ENCODE measurements at places on chromosomes 7 and 10.
A peak's percentile ranks its signal among the peaks of the same experiment; 100 is the strongest.

- DNase-seq, result no peak
Observed at GRCh38 chr10:46069771-46070463, 23.8 kb upstream of the MSMB start.

GRCh38 chr7:151590850-151591771, 71.4 kb upstream of the RHEB start:
- no peak for DNase-seq

GRCh38 chr7:70913924-70914323, 218.0 kb upstream of the GALNT17 start:
- no peak for DNase-seq

DNA sequence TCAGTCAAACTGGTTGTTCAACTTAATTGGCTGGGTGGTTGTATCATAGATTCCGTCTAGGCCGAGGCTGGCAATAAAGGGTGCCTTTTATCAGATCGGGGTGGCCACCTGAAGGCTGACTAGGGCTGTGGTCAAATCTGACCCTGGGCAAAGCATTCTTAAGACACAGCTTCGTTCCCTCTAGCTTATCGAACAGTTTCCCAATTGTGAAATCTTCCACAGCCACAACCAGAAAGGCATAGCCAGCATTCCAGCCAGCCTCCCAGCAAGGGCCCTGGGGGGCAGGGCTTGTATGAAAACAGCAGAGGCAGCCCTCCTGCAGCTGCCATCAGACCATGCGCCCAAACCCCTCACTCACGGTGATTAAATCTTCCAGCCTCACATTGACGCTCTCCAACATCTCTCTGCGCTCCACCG, 42.5 kb upstream of the TMEM213 start:
- DNase-seq, result peak; percentile 46

- no peak for DNase-seq
Observed at GRCh38 chr7:48259463-48260280, 88.4 kb downstream of the ABCA13 start.

GRCh38 chr10:67697724-67698131, 1.7 kb upstream of the CTNNA3 start:
- DNase-seq, result peak; percentile 7

DNA sequence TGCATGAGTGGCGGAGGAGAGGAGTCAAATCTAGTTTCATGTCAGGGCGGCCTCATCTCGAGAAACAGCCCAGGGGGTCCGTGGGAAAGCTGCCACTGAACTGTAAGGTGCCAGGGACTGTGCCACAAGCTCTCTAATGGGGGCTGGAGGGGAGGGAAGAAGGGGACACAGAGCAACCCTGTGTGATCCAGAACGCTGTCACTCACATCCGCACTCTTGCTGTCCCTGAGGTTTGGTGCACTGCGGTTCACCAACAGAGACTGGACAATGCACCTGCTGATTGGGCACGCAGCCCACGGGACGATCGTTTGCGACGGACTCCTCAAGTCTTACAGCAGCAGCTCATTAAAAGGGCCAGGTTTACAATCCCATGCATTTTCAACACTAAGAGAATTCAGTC, 47.7 kb downstream of the AMZ1 start:
- DNase-seq, result no peak

DNA sequence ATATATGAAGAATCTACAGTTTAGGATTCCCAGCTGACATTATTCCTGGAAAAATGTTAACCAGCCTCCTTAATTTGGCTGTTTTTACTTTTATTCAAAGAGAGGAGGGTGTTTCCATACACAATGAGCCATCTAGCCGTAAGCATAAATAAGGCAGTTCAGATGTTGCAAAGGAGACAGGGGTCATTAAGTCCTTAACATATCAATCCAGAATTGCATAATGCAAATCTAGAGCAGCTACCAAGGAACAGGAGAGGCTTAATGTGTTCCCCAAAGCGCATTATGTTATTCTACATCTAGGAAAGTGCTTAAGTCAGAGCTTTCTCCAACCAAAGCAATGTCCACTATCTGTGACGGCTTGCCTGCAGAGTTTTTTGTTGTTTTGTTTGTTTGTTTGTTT, 32.4 kb upstream of the TCF7L2 start:
- no peak for DNase-seq

GRCh38 chr10:13206546-13207443, 27.4 kb downstream of the UCMA start:
- no peak for DNase-seq

GRCh38 chr10:79947083-79947415, 1.9 kb downstream of the SFTPD start:
- no peak for DNase-seq

DNA sequence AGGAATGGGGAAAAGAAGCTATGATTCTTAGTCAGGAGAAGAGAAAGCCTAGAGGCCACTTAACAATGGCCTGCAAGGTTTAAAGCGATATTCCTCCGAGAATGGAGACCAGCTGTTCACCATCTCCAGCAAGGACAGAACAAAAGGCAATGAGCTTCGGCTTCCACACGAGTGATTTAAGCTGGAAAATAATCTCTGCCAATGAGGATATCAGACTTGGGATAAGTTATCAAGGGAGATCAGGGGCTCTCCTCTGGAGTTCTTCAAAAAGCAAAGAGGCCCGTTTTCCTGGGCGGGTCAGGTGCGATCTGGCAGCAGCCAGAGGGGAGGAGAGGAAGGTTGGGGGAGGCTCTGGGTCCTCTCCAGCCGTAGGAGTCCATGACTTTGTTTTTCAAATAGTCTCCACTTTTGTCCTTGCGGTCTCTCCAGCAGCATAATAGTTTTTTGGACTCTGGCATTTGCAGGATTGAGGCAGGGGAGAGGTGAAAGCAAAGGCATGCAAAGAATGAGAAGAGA, 211.3 kb downstream of the SKIDA1 start:
- DNase-seq, result no peak

DNA sequence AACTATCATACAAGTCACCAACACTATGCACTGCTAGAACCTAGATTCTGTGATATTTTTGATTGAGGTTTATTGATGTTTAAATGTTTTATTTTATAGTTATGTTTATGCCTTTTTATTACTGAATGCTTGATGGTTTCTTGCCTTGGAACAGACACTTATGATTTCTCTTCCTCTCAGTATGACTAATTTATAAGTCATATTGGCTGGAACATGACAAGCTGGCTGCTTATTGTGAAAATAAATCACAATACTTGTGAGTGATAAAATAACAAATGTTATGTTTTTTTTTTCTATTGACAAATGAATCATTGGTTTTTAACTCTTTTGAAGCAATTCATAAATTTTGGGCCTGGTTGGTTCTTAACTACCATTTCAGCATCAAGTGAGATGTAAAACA, 142.0 kb upstream of the MALRD1 start:
- DNase-seq, result no peak

- DNase-seq, result no peak
Observed at GRCh38 chr7:22418251-22419046, 61.5 kb upstream of the RAPGEF5 start.

GRCh38 chr10:79941146-79941545, 7.8 kb downstream of the SFTPD start:
- no peak for DNase-seq

GRCh38 chr7:1087952-1088920, at the start of gene GPER1:
Gene GPER1, plus strand, starts transcription at chr7:1088113. Its CDS starts 3,616 bp downstream, at chr7:1091729.
- peak; percentile 78 for DNase-seq

DNA sequence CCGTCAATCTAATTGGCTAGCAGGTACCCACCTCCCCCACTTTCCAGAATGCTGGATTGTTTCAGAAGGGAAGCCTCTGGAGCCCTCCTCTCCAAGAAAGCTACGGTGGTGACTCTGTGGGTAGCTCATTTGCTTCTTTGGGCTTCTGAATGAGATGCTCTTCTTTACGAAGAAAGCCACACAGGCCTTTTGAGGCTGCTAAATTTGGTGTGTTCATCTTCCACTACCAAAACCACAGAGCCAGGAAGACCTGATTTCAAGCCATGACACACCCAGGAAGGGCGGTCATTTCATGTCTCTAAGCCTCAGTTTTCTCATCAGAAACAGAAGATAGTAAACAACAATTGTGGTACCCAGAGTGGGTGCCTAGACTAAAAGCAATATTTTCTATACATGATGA, 901.2 kb downstream of the KCNMA1 start:
- DNase-seq, result no peak

DNA sequence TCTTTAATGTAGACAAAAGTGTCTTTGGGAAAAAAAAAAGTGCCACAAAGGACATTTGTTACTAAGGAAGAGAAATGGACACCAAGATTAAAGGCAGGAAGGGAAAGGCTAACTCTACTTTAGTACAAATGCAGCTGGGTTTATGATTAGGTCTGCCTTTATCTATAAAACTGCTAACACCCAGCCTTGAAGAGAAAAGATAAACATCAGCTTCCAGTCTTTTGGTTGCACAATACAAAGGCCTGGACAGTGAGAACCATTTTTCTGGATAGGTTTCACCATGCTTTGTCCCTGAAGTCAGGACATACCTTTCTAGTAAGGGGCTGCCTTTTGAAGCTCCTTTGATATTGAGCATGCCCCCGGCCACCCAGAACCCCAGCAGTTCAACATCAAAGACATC, 45.1 kb downstream of the ZNF248 start:
- no peak for DNase-seq

DNA sequence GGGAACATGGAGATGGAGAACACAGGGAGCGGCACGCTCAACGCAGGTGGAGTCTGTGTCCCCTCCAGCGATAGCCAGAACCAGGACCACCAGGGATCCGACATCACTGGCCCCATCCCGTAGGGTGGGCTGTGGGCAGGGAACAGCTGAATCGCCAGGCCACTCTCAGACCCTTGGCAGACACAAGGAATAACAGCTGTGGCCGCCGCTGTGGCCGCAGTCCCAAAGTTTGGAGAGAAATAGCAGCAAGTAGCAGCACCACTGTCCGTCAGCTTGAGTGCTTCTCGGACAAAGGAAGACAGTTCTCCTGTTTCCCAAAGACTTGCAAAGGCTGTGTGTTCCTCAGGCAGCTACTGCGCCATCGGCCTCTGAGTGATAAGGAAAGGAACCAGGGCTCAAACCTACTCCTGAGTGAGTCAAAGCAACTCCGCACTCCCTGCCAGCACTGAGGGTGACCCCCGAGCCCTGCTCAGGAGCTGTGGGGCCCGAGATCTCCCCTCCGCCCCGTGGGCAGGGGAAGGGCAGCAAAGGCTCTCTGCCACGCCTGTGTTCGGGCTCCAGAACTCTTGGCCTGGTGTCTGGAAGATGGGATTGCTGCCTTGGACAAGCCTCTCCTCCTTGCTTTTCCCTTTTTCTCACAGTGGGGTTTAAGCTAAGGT, 82.3 kb upstream of the FAM20C start:
- DNase-seq, result no peak

- DNase-seq, result no peak
Observed at GRCh38 chr10:106023329-106023728, 1141.2 kb downstream of the SORCS1 start.

GRCh38 chr7:40595129-40595528, 460.3 kb downstream of the SUGCT start:
- DNase-seq, result no peak

DNA sequence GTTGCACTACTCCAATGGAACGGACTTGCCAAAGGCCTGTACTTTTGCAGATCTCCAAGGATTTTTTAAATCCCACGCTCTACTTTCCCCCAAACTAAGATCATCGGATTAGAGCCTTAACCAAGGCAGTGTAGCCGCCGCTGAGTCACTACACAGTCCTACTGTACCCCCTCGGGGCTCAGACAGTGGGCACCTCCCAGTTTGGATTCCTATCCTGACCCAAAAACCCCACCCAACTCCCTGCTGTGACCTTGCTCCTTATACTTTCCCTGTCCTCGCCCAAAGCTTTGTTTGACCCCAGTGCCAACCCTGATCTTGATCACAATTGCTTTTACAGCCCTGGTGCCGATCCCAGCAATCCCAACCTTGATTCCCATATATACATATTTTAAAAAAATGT, 17.5 kb upstream of the PLAU start:
- DNase-seq, result no peak

- no peak for DNase-seq
Observed at GRCh38 chr10:99920486-99920885, 89.3 kb downstream of the DNMBP start.

DNA sequence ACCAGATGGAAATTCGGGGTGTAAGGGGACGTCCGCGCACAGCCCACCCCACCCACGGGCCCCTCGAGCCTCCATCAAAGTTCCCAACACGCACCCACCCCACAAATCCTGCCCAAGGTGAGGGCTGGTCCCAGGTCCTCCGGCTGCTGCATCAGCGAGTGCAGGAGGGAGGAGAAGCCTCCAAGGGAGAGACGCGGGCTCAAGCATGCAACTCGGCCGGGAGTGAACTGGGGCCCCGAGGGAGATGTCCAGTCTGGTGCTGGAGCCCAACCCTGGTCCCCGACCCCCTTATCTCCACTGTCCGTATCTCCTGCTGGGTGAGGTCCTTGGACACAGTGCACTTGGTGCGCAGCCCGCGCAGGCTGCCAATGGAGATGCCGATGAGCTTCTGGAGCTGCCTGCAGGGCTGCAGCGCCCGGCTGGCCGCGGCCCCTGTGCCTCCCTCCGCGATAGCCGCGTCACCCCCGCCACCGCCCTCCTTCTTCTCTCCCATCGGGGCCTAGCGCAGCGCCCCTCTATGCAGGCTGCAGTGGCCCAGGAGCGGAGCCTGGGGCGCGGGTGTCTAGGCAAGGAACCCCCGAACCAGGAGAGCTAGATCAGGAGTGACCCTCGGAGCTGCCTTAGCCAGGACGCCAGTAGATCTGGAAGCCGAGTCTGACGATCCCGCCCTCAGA, 489.2 kb downstream of the ZNF33B start:
- no peak for DNase-seq

GRCh38 chr7:92964141-92964540, 127.8 kb upstream of the CDK6 start:
- DNase-seq, result no peak

DNA sequence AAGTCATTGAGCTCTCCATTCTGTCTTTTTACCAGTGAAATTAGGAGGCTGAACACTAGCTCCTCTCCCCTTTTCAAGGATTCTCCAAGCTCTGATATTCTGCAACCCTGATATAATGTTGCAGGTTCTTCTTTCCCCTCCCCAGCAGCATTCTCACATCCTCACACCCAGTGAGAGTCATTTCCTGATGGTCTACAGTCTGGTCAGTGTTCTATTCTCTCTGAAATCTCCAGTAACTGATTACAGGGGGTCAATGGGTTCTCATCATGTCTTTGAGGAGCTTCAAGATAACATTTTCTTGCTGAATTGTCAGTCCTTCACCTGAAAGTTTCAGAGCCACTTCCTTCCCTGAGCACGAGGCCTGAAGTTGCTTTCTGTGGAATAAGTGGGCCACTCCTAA, 299.4 kb downstream of the PTEN start:
- no peak for DNase-seq

- DNase-seq, result peak; percentile 59
Observed at GRCh38 chr10:63265222-63265617, 132.1 kb downstream of the NRBF2 start.

GRCh38 chr7:66198956-66199355, 6.2 kb upstream of the TPST1 start:
- DNase-seq, result no peak
